Cortex of kidney (tissue), 1 donor: ENCODE measurements at places on chromosomes 1 and 21.

DNA sequence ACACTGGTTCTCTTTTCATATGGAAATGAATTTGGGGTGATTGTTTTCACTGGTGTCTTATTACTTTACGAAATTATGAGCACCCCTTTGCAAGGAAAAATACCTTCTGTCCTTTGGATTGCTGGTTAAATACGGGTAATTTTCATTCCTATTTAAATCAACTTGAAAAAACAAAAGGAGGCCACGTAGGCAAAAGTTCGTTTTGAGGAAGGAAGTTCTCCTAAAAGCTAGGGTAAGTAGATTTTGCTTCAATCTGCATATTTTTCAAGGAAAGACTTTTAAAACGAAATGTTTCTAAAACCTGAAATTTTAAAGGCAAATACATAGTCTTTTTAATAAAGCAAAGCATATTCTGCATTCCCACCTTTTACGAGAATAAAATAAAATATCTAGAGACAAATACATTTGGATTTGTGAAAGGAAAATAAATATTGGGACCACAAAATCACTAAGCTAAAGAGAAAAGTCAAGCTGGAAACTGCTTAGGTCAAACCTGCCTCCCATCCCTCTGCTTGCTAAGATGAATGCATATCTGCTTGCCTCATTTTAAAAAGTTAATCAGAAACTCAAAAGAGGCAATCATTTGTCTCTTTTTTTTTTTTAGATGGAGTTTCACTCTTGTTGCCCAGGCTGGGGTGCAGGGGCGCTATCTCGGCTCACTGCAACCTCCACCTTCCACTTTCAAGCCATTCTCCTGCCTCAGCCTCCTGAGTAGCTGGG lies 70.9 kb upstream of the ETS2 start:
- no peak for DNase-seq

GRCh38 chr1:194734970-194735369 lies 1548.6 kb upstream of the B3GALT2 start:
- DNase-seq = no peak

DNA sequence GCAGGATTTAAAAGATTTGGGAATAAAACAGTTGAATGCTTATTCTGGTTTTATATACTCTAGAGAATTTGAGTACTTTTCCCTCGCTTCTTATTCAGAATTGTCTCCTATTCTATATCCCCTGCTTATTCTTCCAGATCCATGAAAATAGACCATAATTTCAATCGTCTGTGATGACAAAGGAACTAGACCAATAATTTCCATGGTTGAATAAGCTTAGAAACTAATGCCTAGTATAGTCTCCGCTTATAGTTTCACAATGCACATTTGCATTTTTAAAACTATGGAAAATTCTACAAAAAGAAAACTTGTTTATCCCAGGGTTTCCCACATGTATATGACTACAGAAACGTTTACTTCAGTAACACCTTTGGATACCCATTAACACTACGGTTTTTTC lies 247.4 kb upstream of the NR5A2 start:
- no peak for DNase-seq

GRCh38 chr1:81340239-81340638 lies 460.5 kb upstream of the ADGRL2 start:
- no peak for DNase-seq

- no peak for DNase-seq
These were observed 889 bp downstream of the CLEC20A start for GRCh38 chr1:178495741-178496409.

- no peak for DNase-seq
These were observed 147.8 kb downstream of the TENT5C start for GRCh38 chr1:117753652-117754051.

DNA sequence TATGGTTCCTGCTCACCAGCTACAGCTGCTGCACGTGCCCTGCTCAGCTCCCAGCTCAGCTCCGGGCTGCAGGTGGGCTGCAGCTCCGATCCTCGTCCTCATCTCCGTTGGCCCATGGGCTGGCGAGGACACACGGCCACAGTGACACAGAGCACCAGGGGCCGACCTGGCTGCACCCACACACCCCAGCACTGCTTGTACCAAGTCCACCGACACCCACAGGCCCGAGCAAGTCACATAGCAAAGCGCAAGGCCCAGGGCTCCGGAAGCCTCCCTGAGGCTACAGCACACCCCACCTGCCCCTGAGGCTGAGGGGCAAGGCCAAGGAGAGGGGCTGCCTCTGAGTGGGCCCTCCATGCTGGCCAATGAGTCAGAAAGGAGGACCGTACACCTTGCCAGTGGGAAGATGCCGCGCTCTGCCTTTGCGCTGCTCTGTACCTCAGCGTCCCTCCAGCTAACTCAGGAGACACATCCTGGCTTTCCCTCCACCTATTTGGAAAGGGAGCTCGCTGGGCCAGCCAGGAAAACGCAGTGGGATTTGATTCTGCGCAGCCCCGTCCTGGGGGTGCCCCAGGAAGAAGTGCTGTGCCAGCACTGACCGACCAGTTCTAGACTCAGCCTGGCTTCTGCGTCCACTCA lies 124.8 kb downstream of the SIK1 start:
- DNase-seq = no peak

DNA sequence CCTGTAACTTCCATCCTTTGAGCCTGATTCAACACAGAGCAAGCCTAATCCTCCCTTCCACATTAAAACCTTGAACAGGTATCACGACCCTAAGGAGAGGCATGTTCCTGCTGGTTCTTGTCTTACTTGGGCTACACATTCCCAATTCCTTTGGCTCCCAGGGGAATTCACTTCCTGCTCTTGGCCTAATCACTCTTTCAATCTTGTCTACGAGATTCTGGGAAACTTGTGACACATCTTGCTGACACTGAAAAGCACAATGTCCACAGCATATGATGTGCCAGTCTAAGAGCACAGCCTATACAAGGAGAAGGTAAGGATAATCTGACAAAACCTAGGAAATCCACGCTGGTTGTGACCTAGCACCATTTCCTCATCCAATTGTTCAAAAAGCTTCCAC lies 163.9 kb downstream of the GABPA start:
- DNase-seq = no peak

- DNase-seq = no peak
These were observed 27.6 kb downstream of the C2CD2 start for GRCh38 chr21:41926117-41926806.

GRCh38 chr1:170669586-170670530 lies 5.9 kb downstream of the PRRX1 start:
- no peak for DNase-seq

DNA sequence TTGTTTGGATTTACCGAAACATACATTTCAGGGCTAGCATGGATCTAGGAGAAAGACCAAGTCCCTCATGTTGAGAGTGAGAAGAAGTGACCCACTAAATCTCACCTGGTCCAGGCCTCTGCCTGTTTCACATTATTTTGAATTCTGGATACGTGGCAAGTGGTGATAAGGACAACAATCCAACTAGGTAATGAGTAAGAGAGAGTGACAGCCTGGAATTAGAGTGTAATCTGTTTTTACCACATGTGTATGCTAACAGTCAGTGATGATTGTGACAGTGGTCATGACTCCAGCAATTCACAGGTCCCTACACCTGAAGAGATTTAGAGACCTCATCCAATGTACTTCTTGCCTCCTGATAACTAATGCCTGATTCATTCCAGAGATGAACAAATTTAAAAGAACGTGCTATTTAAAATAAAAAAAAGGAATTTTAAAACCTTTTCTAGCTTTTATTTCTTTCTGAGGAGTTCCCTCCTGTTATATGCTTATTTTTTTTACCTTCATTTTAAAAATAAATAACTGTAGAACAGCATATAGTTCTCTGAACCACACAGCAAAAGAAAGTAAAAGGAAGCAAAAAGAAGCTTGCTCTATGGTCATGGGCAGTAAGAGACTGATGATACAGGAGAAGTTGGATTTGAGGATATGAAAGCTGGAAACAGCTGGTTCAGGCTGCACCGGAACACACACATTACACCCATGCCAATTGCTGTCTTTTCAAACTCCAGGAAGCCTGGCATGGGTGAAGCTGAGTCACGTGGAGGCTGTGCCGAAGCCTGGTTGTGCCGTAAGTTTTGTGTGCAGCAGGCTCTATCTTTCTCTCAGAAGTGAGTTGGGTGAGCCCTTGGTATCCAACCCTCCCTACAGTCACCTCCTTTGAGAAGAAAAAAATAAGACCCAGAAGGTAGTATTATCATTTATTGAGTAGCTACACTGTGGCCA lies 14.7 kb downstream of the C1orf116 start:
- DNase-seq = no peak

DNA sequence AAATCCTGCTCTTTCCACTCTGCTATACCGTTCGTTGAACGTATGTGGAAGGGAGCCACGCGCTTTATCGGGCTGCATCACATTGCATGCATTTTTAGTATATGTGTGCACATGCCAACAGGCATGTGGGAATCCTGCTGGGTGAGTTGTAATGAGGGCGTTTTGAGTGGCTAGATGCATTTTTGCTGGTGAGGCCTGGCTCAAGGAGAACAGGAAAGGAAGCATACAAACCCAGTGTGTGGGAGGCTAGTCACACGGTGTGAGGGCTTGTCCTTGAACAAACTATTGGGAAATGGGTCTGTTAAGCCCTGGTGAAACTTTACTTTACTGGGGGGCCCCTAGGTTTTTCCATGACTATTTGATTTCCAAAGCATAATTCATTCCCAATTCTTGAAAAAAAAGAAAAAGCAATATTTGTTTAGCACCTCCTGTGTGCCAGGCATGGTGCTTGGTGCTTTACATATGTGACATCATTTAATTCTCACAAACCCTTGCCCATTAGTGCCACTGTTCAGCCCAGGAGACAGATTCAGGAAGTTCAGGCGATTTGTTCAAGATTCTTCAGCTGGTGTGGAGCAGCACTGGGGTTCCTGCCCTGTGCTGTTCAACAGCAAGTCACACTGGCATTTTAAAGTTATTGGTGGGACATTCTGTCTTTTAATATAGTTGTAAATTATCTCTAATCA lies 25.6 kb upstream of the JUN start:
- DNase-seq = no peak

DNA sequence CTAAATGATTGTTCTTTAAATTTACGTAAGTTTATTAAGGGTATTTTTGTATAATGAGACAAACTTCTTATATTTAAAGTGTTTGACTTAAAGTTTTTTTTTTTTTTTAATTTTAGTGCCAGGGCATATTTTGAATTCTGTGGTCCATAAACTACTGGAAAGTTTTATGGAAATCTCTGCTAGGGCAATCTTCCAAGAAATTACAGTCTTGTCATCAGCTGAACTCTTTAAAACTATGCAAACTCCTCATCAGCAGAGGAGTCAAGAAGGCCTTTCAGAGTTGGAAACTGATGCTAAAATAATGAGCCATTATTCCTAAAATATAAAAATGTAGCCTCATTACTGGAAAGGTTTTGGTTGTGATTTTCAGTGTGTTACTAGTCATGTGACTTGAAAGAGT lies 1201.9 kb downstream of the BRINP3 start:
- no peak for DNase-seq

- no peak for DNase-seq
These were observed 147.9 kb downstream of the MRPL39 start for GRCh38 chr21:25459365-25459764.

DNA sequence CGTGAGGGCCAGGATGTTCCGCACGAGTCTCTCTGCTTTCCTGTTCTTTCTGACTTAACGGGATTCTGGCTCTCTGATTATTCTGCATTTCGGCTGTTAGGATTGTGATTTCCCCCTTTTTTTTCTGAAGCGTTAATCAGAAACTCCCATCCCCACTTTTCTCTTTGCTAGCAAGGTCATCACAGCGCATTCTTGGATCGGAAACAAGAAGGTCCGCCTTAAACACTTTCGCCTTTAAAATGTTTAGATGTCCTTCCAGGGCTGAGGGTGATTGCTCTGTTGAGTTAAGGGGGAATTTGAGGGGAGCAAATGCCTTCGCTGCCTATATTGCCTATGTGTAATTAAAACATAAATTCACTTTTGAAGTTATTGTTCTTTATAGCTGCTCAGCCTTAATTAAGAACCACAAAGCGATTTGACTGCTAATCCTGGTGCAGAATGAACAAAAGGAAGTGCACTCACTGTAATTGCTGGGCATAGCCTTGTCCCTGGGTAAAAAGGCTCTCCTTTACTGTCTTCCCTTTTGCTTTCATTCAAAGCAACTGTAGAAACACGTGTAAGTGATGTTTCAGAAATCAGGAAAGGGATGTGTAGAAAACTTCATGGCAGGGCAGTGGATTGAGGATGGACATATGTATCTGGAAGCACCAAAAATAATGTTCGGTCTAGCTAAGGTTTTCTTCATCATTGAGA lies 1.2 kb downstream of the LAMC1 start:
- no peak for DNase-seq

- DNase-seq = no peak
These were observed 22.3 kb upstream of the PLEKHO1 start for GRCh38 chr1:150127464-150127863.

- no peak for DNase-seq
These were observed 15.2 kb downstream of the F3 start for GRCh38 chr1:94526152-94526980.

DNA sequence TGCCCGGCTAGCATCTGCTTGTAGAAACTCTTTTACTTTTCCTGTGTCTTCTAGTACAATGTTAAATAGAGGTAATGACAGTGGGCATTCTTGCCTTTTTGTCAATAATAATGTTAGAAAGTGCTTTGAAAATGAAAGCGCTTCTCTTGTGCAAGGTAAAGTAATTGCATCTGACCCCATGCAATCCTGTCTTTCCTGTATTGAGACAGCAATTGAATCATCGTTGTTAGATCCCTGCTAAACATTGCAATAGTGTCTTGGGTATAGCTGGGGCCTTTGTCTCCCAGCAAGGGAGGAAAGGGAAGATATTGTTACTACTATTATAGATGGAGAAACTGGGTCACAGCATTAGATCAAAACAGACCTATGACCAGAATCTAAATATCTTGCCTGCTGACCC lies 80.9 kb downstream of the TLR5 start:
- DNase-seq = no peak

GRCh38 chr21:44640761-44641160 lies 3.6 kb downstream of the KRTAP10-10 start:
- no peak for DNase-seq

GRCh38 chr1:170539154-170539553 lies 7.2 kb downstream of the GORAB start:
- DNase-seq = no peak

GRCh38 chr1:32496127-32496526 lies 31.3 kb downstream of the ZBTB8B start:
- no peak for DNase-seq

- no peak for DNase-seq
These were observed 8.7 kb upstream of the BCAR3 start for GRCh38 chr1:93690341-93690740.

DNA sequence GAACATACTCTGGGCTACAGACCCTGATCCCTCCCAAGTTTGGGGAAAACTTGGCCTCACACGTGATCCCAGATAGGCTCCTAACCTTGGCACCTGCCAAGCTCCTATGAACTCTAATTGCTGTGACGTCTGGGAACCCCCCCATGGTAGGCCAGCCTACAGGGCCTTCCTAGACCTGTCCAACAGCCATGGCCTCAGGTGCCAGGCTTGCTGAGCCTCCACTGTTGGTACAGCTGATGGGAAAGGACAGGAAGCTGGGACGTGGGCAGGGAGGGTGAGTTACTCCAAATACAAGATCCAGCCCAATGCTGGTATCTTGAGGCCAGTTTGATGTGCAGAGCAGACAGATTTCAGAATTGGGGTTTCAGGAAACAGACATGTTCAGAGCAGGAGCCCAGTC lies 19.1 kb downstream of the SMIM12 start:
- no peak for DNase-seq

GRCh38 chr1:169204157-169204556 lies 97.7 kb downstream of the ATP1B1 start:
- DNase-seq = no peak
